ENCODE measurements at places on chromosomes 12 and 14. TPM values are rescaled to one million over a fixed set of nuclear protein-coding genes. Genes with fewer than 3 reads are reported as not detected.

SIRT4 gene
- total RNA-seq = 0.05 TPM

RECQL gene
- total RNA-seq = 11.3 TPM

GRCh38 chr12:66763467-66763866 is 84.6 kb upstream of the GRIP1 start:
- DNase-seq = no peak

SYNE3 gene
- total RNA-seq = not detected

DNA sequence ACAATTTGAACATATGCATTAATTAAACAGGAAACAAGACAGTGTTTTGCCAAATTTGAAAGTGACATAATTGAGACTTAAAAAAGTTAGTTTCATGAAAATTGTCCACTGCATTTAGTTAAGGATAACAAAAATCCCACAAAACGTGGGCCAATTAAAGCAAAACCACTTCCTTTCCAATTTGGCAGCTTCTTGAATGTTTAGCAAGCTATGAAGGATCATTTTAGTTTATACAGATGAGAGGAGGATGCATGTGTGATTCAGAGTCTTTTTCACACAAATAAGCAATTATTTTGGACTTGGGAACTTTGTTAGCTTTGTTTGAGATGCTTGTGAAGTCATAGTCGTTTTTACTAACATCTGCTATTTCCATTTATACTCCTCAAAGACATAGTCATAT is 109.6 kb downstream of the ATXN7L3B start:
- no peak for DNase-seq

DNA sequence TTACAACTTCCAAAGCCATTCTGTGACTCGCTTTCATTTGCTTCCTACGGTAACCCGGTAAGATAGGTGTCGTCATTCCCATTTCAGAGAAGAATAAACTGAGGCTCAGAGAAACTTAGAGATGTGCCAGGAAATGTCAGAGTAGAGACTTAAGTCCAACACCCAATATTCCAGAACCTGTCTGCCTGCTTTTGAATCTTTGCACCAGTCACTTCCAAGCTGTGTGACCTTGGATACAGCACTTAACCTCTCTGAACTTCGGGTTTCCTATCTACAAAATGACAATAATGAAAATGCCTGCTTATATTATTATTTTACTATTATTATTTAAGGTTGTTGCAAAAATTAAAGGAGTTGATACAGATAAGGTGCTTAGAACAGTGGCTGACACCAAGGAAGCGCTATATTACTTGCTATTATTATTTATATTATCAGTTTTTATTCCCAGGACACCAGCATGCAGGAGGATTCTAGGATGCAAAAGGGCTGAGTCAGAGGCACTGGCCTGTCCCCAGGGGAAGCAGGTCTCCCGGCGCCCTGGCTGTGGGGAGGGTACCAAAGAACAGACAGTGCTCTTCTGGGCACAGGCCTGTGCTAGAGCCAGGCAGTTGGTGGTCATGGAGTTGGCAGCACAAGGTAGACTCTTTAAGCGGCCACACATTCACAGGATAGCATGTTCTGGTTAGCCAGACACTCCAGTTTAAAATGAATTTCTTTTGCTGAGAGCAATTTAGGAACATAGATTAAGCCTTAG is 5.4 kb downstream of the HSPB8 start:
- no peak for DNase-seq

Data from HT-29 (cell line).